ENCODE measurements at places on chromosomes 16 and 17.

DNA sequence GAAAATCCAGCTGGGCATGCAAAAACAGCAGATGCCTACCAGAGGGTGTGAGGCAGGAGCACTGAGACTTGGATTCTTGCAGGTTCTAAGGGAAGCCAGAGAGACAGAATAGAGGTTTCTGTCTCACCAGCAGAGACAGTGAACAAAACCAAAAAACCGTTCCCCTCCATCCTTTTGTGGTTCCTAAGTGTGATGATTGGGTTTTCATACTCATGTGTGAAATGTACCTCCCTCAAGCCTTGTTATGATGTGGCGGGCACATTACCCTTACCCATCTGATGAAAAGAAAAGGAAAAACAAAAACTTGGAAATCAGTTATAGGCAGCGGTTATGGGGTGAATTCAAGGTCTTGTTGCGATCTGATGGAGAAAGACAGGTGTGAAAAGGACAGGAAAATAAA, 172.6 kb upstream of the CDH13 start:
- DNase-seq: no peak

DNA sequence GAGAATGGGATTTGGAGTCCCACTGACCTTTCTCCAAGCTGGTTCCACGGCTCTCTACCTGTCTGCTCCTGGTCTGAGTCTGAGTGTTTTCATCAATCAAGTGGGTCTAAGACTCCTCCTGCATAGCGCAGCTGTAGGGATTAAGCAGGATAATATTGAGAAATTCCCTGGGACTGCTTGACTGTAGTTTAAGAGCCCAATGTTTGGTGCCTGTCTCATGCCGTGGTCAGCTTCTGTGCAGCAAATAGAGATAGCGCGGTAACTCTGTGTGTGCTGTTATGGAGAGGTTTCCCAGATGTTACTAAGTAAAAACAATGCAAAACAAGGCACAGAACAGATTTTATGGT, 21.4 kb downstream of the RPTOR start:
- DNase-seq: no peak

DNA sequence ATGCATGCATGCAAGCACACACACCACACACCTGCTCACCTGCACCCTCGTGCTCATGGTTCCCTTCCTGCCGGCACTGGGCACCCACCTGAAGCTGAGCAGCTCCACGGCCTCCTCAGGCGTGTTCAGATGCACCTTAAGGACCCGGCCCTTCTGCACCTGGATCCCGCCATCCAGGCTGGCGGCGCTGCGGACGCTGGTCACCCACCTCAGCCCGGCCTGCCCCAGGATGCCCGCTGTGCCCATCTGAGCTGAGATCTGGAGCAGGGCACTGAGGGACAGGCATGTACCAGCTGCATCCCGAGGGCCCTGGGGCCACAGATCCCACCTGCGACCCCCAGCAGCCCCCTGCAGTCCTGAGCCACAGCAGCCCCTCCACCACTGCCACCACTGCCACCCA, 110.0 kb downstream of the LITAF start:
- no peak for DNase-seq

GRCh38 chr17:17480593-17481148, 3.9 kb downstream of the MED9 start:
- no peak for DNase-seq

DNA sequence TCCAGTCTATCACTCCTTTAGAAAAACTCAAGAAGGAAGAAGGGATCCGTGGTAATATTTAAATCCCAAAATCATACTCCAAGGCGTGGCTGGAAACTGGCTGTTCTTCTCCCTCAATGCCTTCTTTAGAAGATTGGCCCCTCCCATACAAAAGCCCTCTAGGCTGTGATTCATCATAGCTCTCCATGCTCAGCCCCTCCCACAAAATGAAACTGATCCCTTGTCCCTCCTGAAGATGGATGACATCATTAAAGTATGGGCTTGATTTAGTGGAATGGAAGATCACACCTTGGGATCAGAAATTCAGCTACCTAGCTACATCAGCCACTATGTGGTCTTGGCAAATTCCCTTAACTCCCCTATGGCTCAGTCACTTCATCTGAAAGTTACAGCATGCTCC, 4.1 kb downstream of the GRIN2A start:
- DNase-seq: no peak

- DNase-seq: no peak
Measured at GRCh38 chr17:65121916-65122806, 15.0 kb upstream of the RGS9 start.

GRCh38 chr17:9587969-9588656, 11.7 kb downstream of the CFAP52 start:
- no peak for DNase-seq

DNA sequence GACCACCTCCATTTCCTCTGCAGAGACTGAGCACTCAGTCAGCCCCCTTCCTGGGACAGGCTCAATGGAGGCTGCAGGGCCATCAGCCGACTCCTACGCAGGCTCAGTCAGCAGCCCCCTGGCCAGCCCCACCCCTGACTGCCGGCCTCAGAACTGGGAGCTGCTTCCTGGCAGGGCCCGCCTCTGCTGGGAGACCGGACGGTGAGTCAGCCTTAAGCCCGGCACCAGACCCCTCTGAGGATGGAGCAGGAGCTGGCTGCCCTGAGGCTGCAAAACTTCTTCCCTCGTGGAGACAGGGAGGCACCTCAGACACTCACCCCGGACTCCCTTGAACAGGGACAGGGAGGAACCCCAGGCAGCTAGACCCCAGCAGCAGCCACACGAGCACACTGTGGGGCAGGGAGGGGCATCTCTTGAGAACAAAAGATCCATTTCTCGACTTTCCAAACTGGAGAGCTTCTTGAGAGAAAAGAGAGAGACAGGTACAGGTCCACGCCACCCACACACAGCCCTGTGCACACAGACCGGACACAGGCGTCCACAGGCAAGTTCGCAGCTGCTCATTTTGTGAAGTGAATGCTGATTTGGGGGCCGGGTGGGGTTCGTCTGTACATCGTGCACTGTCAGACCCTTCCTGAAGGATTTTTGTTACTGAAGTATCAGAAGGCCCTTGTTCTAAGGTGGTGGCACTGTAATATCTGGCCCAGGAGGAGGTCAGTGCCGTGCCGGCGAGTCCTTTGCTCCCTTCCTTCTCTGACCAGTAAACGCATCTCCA, 1.3 kb upstream of the TUBB3 start:
- DNase-seq: peak; percentile 53

DNA sequence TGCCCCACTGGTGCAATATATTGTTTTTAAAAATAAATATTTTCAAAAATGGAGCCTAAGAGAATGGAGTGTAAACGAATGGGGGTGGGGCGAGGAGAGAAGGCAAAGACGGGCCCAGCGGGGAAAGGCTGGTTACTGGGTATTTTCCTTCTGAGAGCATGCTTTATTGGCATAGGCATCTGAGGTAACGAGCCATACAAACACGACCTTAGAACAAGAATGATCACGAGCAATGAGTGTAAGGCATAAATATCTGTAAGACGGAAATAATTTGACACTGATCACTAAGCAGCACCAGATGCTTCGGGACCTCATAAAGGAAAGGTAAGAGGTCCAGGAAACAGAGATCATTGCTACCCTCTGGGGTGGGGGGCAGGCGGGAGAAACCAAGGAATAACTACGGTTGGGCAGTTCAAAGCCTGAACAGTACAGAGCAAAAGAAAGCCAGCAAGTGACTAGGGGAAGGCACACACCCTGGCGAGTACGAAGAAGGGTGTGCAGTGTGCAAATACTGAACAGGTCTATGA, 959 bp downstream of the SSH2 start:
- DNase-seq: no peak

GRCh38 chr17:78120971-78121800, 7.4 kb downstream of the TMC6 start:
- DNase-seq: no peak

- DNase-seq: no peak
Measured at GRCh38 chr16:27468941-27469531, 67.1 kb downstream of the IL21R start.

GRCh38 chr17:50928646-50929045, 62.5 kb upstream of the TOB1 start:
- DNase-seq: no peak

- DNase-seq: no peak
Measured at GRCh38 chr17:36879624-36880131, 57.6 kb upstream of the LHX1 start.

DNA sequence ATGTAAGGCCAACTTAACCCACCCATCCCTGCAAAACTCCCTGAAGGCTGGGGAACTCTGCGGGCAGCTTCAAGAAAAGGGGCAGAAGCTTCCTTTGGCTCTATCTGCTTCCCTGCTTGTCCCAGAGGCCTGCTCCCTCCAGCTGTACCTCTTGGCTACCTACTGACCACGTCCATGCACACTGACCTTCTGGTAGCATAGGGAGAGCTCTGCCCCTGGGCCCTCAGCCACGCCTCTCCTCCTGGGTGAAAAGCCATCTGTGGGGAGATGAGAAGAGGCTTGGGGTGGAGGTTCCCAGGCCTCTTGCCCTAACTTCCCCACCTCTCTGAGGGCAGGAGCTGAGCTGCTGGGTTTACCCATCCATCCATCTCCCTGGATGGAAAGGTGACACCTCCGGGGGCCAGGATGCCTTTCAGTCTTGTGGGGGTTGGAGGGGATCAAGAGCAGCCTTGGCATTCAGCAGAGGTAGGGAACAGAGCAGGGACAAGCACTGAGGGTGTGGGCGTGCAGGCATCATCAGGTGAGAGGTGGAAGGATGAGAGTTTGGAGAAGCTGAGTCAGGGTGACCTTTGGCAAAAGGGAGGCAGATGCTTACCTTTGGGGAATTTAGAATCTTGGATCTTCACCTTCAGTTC, 23.4 kb upstream of the MFSD6L start:
- peak; percentile 35 for DNase-seq

- no peak for DNase-seq
Measured at GRCh38 chr16:56878282-56878854, 13.4 kb downstream of the SLC12A3 start.

DNA sequence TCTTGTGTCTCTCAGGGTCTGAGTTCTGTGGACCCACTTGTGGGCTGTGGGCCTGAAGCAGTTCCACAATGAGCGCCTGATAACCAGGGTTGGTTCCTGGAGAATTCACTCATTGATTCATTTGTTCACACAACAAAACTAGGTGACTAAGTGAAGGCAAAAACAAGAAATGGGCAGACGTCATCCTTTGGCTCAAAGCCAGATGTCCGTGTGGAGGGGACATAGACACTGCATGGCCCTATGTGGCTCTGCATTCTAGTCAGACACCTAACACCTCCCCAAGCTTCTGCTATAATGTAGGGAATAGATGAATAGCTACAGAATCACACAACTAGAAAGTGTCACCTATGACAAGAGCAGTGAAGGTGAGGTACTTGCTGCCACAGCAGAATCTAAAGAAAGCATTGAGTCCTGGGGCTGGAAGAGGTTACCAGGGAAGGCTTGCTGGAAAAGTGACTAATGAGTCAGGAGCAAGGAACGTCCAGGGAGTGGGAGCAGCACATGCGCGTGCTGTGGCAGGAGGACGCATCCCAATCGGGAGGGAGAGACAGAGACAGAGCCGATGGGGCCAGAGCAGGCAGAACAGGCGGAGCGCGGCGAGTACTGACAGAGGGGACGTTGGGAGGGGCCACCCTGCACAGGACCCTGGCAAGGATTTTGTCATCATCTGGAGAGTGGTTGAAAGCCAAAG, 58.9 kb downstream of the CES1 start:
- no peak for DNase-seq

DNA sequence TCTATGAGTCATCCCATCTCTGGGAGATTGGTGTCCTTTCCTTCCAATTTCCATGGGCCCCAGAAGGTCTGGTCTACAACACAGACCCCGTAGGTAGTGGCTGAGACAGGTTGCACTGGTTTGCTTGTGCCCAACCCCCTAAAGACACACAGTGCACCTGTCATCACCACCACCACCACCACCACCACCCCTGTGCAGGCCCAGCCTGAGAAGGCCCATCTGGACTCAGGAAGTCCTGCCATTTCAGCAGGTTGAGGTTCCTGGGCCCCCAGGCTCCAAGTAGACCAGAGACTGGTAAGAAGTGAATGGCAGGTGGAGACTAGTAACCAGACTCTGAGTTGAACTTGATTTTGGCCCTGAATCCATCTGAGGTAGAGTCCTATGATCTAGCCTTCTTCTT, 25.9 kb upstream of the PHB1 start:
- DNase-seq: no peak

DNA sequence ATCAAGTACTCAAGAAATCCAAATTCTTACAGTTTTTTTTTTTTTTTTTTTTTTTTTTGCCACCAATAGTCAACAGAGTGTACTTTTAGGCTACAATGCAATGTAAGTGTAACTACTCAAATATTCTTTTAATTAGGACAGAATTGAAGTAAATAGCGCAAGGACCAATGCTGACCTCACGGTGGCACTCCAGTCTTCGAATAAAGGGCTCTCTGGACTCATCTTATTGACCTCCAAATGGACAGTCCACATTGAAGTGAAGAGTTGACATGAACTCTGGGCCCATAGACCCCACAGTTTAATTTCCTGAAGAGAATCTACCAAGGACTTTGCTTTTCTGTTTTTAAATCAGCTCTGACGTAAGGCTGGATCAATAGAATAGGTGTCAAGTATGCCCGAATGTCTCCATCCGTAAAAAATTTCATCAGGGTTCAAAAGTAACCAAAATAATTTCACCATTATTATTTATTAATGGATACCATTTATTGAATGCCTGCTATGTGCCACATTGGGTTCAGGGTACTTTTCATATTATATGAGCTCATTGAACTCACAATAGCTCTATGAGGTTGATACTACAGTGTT, 7.3 kb upstream of the DDX52 start:
- DNase-seq: no peak

DNA sequence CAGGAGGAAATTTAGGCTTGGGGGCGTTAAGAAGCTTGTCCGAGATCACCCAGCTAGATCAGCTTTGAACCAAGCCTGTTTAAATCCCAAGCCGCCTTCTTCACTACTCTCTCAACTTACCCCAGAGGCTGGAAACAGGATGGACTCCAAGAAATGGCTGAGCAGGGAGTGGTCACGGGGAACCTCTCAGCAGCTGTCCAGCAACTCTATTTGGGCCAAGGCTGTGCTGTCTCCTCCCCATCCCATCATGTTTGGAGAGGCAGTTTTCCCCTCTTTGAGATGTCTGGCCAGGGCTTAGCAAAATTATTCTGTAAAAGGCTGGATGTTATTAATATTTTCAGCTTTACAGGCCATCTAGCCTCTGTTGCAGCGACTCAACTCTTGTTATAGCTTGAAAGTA, 305.7 kb downstream of the RBFOX1 start:
- DNase-seq: no peak

- DNase-seq: no peak
Measured at GRCh38 chr16:30406795-30407101, 658 bp upstream of the ZNF771 start.

GRCh38 chr17:73481676-73482075, 162.6 kb downstream of the SDK2 start:
- DNase-seq: no peak

DNA sequence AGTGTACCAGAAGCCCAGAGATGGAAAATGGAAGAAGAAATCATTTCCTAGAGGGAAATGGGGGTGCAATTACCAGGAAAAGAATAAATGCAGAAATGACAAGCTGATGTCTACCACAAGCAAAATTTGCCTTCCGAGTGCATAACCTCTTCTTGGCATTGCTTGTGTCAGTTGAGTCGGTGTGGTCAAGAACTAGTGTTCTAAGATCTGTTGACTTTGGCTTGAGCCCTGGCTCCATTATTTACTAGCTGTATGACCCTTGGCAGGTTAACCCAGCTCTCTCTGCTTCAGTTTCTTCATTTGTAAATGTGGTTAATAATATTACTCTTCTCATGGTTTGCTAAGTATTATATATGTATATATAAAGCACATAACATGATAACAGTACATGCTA, 273.0 kb upstream of the IRX5 start:
- no peak for DNase-seq
